GM04504 (cell line): ENCODE measurements at places on chromosomes 5 and 9.

GRCh38 chr5:72822944-72823343 is 6.5 kb downstream of the TNPO1 start:
- DNase-seq, result no peak

DNA sequence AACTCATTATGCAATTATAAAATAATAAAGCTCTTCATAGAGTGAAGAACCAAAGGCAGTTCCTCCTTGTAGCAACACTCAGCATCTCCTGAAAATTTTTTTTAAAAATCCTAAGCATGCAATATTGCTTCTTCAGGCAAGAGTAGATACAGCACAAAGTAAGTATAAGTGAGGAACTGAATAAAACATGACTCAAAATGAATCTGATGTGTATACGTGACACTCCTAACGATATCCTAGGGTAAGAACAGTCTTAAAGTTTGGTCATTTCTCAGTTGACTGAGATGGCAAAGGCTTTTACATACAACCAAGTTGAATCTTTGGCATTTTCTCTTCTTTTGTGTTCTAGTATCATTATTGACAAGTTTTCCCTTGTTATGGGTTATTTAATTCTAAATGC is 41.1 kb upstream of the AOPEP start:
- DNase-seq, result no peak

- DNase-seq, result peak; percentile 40
Observed at GRCh38 chr5:169050146-169050571, 250.8 kb downstream of the SLIT3 start.

DNA sequence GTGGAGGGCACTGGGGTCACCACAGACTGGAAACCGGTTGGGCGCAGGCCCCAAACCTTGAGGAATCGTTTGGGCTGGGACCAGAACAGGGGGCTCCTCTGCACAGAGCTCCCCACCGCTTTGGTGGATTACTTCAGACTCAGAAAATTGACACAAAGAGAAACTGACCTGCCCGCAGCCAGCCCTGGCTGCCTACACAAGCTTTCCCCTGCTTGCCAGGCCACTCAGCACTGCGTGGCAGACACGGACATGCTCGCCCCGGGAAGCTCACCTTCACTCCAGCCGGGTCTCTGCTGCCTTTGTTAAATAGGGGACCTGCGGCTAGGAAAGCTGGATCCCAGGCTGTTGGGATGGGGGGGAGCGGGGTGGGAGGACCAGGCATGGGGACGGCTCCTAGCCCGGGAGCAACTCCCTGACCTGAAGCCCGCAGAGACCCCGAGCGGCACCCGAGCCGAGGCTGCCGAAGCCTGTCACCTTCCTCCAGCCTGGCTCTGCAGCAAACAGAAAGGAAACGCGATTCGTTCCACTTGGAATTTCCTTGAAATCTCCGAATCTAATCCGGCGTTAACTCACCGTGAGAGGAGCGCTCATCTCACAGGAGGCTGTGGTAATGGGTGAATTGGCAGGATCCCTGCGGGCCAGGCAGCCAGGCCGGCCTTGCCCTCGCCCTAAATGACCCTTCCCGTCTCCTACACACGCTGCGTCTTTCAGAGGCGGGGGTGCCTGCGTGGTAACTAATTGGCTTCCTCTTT is 8.8 kb downstream of the PAX5 start:
- no peak for DNase-seq

GRCh38 chr5:54384356-54384933 is 71.1 kb upstream of the HSPB3 start:
- no peak for DNase-seq

DNA sequence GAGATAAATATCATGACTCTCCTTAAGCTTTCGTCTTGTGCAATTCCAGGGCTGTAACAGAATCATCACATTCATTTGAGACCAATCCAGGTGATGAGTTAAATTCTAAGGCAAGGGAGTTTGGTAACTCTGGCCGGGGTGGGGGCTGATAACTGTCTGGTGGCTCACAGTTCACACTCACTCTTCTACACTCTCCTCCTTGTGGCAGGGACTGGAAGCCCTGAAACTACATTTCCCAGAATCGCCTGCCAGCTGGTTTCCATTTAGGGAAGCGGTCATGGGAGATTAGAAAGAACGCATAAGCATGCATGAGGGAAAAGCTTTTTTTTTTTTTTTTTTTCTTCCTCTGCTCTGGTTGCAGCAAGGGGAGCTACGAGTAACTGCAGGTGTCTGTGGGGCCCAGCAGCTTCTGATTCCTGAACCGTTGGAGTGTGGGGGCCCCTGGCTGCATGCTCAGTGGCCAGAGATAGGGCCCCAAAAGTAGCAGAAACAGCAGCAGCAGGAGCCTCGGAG is 154.8 kb upstream of the TBC1D2 start:
- peak; percentile 95 for DNase-seq

DNA sequence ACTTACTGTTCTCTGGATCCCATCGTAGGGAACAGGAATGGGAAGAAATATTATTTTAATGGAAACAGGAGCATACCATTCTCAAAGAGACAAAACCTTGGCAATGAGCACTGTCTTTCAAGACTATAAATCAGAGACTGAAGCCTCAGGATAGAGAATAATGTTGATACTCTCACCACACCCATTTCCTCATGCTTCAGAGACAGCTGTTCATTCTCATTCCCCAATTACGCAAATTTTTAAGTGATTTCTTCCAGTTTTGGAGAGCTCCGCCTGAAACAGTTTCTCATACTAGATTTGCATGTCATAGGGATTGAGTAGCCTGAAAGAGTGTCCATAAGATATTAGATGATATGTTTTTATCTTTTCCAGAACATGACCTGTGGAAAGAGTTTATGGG is 290.5 kb upstream of the RASA1 start:
- DNase-seq, result peak; percentile 41
